ENCODE measurements at places on chromosomes 4 and X.

DNA sequence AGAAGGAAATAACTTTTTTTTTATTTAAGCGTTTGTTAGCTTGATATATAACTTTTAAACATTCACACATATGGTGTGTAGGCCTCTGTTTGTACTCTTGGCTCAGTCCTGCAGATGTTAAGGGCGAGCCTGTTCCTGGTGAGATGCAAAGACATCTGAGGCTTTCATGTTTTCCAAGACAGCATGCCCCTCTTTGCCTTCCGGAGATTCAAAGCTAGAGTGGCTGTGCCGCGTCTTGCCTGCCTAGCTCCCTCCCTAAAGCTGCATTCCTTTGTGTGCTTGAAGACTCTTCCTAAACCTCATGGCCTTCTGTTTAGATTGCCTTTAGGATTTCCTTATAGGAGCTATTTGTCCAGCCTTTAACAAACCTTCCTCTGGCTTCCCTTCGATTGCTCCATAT is 67.1 kb downstream of the MID1IP1 start:
- no peak for DNase-seq

GRCh38 chr4:24778464-24779225 is 16.7 kb upstream of the SOD3 start:
- DNase-seq: no peak

GRCh38 chr4:142405021-142405694 is 440.9 kb downstream of the INPP4B start:
- peak; percentile 27 for DNase-seq

DNA sequence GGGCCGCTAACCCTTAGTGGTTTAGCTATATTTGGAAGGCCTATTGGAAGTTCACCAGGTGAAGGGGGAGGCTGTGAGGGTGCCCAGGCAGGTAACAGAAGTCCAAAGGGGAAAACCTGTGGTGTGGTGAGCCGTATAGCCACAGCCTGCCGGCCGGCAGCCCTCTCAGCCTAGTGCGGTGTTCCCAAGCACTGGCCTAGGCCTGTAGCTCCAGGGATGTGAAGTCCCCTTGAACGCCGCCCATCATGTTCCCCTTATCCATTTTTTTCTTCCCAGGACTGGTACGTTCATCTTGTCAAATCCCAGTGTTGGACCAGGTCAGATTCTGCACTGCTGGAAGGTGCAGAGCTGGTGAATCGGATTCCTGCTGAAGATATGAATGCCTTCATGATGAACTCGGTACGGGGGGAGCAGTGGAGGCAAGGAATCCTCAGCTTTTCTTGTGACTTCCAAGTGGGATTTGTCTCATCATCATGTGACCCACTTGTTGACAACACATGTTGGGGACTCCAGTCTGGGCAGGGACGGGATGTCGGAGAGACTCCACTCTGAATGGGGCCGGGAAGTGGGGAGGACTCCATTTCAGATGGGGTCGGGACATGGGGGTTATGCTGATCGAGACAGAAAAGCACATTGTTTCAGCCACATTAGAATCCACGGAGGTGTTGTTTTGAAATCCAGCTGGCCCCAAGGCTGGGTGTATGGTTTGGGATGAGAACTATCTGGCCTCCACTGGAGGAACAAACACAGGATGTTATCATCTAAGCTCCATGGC is 39.2 kb upstream of the MSANTD1 start:
- no peak for DNase-seq

DNA sequence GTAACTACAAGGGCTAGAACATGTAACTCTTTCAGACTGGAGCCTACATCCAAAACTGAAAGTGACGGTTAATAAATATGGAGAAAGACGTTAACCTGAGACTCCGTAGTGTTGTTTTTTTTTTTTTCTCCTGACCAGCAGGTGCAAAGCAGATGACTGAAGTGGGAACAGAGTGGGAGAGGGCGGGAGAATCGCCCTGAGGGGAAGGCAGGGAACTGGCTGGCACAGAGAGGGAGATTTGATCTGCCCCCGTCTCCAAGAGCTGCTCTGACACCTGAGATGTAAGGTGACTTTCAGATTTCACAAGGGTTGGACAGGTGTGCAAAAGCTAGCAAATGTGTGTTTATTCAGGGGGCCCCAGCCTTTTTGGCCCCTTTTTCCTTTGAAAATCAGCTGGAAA is 180.2 kb downstream of the PALLD start:
- no peak for DNase-seq

Data from CD4-positive, alpha-beta T cell treated with Interferon gamma for 1 hour (primary cell).